ENCODE measurements at places on chromosomes 16 and 17.

DNA sequence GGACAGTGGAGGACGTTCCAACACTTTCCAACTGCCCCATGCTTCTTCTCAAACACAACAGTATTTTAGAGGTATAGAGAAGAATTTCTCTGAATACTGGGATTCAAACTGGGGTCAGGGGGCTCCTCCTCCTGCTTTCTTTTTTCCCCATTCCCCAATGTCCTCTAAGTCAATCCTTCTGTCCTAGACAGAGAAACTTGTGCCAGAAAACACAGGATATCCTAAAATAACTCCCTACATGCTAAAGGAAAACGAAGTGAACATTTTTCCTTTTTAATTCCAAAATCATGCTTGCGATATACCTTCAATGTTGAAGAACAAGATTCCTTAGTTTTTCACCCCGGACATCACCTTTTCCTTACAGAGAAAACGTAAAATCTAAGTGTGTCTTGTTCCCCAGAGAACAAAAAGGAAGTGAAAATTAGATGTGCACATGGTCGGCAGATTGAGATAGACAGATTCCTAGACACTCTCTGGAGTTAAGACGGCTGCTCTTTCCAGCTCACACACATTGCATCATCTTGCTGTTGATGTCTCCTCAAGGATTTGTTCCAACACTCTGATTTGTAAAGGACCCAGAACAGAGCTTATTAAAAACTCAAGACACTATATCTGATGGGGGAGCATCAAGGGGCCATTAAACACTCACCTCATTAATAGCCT is 228.2 kb downstream of the GRIN2A start:
- DNase-seq, result no peak

DNA sequence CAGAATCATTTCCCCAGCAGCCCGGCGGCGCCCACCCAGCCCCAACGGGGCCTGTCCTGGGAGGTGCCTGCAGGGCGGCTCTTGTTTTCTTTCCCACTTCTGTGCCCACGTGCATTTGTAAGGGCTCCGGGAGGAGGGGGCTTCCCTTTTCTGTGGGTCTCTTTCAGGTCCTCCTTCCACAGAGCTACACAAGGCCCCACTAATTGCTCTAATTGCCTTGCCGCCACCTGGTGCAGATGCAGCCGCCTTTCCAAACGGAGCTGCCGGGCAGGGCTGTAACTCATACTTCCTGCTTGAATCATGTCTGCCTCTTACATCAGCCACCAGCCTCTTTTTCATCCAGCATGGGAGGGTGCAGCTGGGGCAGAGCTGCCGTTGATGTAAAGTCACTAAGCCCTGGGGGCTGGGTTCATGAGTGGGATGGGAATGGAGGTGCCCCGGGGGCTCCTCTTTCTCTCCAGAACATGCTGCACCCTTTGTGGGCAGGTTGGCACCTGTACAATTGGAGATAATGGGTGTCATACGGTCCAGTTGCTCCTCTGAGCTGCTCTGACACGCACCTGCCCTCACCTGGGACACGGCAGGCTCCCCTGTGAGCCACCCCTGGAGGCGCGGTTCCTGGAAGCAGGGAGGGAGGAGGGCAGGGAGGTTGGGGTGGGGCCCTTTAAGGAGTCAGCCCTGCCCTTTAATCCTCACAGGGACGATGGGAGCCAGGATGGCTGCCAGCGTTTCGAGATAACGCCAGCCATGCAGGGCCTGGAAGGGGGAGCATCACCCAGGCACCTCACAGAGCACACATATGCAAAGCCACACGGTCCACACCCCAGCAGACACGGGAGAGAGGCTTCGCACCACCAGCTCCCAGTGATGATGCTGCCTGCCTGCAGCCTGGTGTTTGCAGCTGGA is 41.1 kb upstream of the KLHDC4 start:
- no peak for DNase-seq

- no peak for DNase-seq
Observed at GRCh38 chr16:3595110-3595486, 16.3 kb downstream of the SLX4 start.

GRCh38 chr17:55236316-55236715 is 28.4 kb upstream of the HLF start:
- no peak for DNase-seq

DNA sequence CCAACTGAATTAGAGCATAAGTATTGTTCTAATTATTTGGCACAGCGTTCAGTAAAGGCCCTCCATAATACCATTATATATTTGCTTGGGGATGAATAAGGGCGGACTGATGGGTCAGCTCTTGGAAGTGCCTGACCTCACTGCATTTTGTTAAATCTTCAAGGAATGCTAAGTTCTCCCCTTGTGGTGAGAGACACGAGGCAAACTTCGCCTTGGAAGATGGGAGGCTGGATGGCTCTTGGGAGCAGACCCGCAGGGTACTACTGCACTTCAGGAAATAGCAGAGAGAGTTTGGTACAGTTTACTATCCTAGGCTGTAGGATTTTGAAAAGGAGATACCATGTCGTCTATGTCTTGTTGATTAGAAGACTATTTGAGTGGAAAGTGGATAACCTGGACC is 87.0 kb upstream of the RPRML start:
- no peak for DNase-seq

- no peak for DNase-seq
Observed at GRCh38 chr16:63907251-63907650, 1214.6 kb downstream of the CDH11 start.

- DNase-seq, result no peak
Observed at GRCh38 chr17:4898927-4899326, 409 bp upstream of the C17orf107 start.

DNA sequence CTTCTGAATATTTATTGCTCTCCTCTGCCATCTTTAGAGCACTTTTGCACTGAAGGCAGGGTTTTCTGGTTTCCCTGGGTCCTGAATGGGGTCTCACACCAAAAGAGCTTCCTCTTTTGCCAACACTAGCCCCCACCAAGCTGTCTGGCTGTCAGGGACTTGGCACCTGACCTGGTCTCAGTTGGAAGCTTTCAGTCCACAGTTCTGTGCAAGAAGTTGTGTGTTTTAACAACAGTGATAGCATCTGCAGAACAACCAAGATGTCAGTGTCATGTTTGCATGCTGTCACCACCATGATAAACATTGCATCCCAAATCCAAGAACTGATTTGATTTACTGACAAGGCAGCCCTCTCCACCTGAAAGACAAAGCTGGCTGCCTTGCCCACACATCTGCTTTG is 448.5 kb upstream of the CCL2 start:
- no peak for DNase-seq

DNA sequence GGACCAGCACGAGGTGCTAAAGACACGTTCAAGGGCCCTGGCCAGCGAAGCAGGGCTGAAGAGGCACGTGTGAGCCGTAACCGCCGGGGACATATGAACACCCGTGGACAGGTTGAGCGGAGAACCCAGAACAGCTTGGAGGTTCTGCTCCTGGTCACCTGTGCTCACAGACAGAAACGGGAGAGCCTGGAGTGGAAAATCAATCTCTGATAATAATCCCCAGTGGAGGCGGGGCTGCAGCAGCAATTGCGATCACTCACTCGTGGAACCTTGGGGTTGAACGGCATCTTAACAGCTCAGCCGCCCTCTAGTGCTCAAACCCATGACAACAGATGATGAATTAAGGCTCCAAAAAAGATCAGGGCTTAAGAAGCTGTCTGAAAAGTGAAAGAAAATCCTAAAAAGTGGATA is 25.6 kb downstream of the WIPI1 start:
- DNase-seq, result no peak

DNA sequence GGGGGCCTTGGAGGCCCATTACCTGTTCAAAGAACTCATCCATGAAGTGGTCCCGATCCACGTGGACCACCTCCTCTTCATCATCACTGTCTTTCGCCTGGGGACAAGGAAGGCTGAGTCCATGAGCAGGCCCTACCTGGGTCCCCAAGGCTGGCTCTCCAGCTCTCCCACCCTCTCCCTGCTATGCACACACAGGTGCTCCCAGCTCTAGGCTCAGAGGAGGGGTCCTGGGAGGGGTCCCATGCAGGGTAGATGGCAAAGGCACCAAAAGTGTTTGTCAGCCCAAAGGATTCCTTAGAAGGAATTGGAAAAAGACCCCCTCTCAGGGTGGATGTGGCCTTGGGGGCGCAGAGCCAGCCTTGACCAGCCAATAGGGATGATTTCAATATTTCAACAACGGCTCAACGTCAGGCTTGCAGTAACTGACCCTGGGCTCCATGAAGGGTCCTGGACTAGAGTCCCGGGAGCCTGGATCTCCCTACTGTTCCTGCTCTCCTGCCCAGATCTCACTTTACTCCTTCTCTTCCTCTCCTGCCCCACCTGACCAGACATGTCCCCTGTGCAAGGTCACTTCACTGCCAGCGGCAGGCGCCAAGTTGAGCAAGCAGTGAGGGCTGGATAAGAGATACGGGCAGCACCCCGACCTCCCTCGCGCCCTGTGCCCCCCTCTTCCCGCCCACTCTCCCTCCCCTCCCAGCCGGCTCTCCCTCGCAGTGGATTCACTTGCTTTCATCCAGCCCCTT is 8.8 kb downstream of the STX1B start:
- DNase-seq, result no peak

- DNase-seq, result no peak
Observed at GRCh38 chr17:69972251-69972650, 102.8 kb upstream of the KCNJ16 start.

DNA sequence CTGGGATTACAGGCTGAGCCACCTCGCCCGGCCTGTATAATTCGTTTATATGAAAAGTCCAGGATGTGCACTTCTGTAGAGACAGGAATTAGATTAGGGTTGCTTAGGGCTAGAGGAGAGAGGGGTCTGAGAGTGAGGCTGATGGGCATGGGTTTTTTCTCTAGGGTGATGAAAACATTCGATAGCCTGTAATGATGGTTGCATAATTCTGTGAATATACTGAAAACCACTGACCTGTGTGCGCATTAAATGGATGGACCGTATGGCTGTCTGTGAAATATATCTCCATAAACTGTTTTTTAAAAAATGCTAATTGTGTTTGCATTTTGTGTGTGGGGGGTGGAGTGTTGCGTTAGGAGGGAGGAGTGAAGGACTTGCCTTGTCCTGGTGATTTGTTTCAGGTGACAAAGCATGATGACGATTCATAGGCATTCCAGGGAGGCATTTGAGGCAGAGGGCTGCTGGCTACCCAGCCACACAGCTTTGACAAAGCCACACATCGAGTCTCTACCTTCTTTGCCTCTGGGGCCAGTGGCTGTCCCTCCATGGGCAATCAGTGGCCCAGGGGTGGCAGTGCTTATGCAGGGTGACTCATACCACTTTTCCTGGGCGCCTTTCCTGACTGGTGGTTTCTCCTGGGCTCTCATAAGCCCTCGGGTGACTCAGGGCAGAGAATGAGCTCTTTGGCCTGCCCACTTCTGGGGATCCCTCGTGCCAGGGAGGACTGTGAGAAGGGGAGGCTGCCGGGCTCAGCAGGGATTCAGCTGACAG is 148.5 kb upstream of the WSCD1 start:
- no peak for DNase-seq
